AML-193 (cell line): ENCODE measurements at places on chromosomes 11 and 22.

DNA sequence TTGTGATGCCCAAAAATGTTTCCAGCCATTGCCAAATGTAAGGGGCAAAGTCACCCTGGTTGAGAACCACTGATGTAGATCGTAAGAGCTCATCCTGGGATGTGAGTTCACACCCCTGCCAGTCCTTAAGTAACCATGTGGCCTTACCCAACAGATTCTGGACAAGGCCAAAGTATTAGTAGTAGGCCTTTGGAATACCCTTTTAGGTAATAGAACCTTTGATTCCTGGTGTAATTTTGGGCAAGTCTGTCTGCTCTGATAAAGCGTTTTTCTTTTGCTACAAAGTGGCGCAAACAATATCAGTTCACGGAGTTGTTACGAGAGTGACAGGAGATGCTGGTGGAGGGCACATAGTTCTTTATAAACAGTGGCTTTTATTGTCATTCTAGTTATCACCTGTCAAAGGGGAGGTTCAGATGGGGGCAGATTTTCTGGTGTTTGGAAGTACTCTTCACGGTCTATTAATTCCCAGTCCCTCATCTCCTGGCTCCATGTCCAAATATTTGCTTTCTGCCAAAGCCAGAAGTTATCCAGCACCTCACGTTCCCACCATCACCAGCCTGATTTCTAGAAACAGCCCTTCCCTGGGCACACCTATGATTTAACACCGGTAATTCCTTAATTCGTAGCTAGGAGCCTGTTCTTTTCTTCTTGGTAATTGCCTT, 73.8 kb upstream of the CRYBB3 start:
- no peak for DNase-seq

- DNase-seq: no peak
Observed at GRCh38 chr11:27995083-27995482, 112.9 kb downstream of the KIF18A start.

- DNase-seq: no peak
Observed at GRCh38 chr11:130765951-130766649, 150.2 kb downstream of the SNX19 start.

DNA sequence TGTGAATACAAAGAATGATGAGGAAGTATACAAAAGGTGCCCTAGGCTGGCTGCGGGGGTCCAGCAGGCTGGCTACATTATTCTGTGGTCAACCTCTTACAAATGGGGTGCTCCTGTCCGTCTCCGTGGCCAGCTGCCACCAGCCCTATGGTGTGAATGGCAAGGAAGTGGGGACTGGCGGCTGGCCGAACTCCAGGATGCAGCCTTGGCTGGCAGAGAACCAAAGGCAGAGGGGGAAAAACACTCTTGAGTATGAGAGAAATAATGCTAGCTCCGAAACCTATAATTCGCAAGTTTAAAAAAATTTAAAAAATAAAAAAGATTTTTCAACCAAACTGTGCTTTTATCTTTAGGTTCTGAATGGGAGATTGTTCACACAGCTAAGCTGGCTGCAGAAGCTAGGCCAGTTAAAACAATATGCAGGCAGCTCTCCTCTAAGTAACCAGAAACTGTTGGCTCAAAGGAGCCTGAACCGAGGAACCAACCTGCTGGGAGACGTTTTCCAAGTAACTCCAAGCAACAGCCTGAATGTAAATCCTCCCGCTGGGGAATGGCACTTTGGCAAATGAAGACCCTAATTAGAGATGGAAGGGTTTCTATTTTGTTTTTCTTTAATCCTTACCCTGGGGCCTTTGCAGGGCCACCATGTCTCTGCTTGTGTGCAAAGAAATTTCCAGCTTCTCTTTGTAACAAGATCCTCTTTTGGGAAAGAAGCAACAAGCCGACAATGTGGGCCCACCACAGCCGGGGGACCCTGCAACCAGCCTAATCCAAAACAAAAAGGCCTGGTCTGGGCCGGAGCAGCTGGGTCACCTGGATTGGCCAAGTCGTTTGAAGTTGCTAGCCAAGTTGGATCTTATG, 50.2 kb downstream of the C22orf31 start:
- no peak for DNase-seq

DNA sequence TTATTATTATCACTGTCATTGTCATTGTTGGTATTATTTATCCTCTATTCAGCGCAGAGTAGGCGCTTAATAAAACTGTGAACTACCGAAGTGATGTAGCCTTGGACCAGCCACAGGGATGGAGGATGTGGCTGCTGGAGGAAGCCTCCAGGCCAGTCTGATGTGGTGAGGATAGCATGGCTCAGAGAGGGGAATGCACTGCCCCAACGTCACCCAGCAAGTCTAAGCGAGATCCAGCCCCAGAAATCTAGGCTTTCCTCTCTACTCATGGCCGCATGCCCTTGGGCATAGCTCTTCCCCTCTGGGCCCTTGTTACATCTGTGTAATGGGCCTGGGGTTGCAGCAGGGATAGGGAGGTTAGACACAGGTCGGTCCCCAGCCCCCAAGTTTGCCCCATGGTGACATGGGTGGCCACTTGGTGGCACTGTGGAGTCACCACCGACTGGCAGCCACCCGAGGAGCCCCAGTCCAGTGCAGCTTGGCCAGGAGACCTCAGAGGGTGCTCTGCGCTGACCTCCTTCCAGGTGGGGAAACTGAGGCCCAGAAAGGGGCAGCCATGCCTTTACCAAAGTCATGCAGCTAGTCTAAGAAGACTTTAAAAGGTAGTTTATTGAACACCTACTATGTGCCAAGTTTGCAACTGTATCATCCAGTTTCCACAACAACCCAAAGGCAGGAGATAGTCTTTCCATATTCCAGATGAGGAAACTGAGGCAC, 395.7 kb downstream of the MN1 start:
- DNase-seq: no peak

DNA sequence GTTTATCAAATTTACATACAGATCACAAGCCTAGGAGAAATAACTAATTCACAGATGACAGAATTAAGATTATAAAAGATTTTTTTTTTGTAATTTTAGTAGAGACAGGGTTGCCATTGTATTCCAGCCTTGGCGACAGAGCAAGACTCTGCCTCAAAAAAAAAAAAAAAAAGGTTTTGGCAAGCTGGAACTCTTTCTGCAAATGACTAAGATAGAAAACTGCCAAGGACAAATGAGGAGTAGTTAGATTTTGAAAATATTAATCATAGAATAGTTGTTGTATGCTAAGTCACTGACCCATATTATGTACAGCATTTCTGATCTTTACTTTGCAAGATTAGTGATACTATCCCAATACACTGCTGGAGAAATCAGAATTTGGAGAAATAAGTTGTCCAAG, 99.2 kb downstream of the C11orf65 start:
- no peak for DNase-seq

GRCh38 chr22:27097933-27098332, 440.5 kb downstream of the MIAT start:
- DNase-seq: no peak

DNA sequence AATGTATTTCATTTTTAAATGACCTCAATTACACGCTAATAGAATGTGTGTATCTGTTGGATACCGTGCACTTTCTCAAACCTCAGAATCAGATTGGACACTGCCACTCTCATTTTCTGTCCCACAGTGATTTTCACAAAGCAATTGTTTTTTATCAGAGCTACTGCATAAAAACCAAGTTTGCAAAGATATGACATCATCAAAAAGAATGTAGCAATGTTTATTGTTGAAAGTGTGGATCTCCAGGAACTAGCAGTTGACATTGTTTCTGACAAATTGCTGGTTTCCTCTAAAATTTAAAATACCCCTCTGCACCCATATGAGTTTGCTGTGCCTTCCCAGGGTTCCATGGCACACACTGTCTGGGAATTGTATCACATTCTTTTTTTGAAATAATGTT, 362.7 kb upstream of the DDI1 start:
- no peak for DNase-seq

DNA sequence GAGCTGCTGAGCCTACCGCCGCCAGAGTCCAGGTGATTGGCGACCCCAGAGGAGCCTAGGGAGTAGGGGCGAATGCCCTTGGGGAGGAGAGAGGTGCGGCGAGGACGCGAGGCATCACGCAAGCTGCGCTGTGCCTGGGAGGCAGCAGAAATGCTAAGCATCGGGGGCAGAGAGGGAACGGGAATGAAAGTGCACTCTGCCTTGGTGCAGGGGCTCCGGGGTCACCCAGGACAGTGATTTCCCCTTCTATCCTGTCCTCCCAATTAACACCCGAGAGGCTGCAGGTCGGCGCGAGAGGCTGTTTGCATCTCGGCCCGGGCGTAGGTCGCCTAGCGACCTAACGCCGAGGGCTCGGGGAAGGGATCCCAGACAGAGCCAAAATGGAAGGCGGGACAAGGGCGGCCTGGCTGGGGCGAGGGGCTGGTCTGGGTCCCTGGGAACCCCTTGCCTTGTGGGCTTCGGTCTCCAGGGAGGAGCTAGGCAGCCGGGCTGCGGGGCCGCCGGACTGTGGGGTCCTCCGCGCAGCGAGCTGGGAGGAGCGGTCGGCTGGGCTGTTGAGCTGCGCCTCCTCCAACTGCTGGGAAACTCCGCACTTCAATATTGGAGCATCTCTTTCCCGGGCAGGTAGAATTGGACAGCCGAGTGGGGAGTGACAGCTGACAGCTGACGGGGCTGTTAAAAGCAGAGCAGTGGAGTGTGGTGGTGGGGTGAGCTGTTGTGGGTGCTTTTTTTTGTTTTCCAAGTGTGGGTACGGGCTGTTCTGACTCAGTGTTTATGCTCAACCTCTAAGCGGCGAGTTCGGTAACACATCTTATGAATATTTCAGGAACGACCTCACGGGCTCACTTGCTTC, 657 bp downstream of the ELMOD1 start:
- DNase-seq: no peak

DNA sequence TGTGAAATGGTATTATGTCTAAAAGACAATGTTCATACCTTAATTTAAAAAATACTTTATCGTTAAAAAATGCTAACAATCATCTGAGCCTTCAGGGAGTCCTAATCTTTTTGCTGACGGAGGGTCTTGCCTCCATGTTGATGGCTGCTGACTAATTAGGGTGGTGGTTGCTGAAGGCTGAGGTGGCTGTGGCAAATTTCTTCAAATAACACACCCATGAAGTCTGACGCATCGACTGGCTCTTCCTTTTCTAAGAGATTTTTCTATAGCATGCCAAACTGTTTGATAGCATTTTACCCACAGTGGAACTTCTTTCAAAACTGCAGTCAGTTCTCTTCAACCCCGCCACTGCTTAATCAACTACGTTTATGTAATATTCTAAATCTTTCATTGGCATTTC, 33.6 kb downstream of the TCF20 start:
- DNase-seq: no peak

DNA sequence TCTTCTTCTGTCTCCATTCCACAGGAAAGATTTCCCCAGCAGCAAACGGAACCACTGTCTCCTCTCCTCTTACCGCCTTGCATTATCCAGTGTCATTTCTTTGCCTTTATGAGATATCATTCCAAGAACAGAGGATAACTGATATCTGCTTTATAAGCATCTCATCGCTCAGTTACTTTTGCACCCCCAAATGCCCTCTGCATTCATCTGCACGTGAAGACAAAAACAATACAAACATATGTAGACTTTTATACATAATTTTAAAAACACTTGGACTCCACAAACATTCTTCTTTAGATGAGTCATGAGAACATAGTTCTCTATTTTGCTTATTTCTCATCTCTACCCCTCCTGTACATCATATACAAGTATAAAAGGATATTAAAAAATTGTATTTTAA, 512 bp upstream of the OR51T1 start:
- DNase-seq: no peak

DNA sequence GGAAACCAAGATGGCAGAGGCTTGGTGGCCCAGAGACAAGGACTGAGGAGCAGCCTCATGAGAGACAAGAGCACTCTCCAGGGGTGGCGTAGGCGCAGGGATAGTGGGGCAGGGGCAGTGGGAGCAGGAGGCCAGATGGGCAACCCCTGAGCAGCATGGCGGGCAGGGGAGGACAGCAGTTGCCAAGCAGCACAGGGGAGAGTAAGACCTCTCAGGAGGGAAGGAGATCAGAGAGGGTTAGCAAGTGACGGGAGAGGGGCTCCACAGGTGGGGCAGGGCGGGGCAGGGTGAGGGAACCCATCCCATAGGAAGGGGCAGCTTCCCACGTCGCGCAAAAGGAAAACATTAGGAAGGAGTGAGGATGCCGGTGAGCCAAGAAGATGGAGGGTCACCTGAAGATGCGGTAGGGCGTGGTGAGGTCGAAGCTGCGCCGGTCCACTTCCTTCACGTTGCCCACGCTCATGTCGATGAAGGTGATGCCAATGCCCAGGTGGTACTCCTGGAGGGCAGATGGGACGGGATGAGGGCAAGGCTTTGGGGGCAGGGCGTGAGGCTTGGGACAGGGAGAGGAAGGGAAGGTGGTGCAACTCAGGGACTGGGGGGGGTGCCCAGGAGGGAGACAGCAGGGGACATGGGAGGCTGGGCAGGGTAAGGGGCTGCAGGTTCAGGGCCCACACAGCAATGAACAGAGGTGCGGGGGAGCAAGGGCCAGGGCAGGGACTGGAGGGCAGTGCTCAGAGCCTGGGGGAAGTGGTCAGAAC, 35.4 kb upstream of the PDE2A start:
- DNase-seq: no peak

GRCh38 chr11:129223701-129224149, 31.6 kb upstream of the ARHGAP32 start:
- DNase-seq: no peak

DNA sequence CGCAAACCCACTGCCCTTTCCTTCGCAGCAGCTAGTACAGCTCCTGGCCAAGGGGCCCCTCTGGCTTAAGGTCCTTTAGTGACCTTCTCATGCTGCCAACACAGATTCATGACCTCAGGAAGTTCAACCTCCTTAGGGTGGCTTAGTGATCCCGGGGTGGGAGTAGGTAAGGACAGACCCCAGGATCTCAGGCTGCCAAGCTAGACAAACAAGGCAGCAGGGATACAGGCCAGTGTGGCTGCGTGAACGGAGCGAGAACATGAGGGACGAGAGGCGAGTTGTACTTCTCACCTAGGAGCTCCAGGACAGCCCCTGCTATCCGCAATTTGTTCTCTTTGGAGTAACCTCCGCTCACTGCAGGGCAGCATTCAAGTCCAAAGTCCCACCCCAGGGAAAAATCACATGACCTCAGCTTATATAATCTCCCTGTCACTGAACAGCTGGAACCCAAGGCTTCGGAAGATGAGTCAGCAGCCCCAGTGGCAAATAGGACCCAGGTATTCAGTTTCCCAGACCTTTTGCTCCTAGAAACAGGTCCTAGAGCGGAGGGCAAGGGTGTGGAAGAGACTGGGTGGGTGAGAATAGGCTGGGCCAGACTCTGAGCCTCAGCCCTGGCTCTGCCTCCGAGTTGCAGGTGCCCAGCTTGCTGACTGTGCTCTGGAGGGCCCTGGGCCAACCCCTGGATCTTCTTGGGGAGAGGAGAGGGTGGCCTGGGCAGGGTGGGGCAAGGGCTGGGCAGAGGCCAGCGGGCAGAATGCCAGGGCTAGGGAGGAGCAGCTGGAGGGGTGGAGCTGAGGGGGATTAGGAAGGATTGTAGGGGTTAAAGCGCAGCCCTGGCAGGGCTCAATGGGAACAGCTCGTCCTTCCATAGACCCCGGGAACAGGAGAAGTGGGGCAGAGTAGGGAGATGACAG, 13.1 kb downstream of the USP2 start:
- DNase-seq: no peak

DNA sequence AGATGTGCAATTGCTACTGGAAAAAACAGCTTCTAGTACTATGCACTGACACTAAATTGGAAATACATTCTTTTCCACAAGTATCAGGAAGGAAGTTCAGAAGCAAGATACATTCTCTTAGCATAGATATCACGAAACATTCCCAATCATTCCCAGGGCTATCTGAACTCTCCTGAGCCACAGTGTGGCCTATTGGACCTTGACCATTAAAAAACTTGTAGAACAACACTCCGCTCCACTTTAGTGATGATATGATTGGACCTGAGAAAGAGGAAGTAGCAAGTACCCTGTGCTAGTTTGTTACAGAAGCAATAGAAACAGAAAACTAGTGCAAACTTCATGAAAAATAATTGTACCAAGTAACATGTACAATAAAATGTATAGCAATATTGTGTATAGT, 11.4 kb upstream of the OR5AK2 start:
- no peak for DNase-seq
